SW 1271 (cell line): ENCODE measurements at places on chromosomes 1 and 21.

- no peak for DNase-seq
Observed at GRCh38 chr1:202201266-202201665, 7.7 kb downstream of the LGR6 start.

- no peak for DNase-seq
Observed at GRCh38 chr21:38773099-38774061, 32.3 kb upstream of the ETS2 start.

DNA sequence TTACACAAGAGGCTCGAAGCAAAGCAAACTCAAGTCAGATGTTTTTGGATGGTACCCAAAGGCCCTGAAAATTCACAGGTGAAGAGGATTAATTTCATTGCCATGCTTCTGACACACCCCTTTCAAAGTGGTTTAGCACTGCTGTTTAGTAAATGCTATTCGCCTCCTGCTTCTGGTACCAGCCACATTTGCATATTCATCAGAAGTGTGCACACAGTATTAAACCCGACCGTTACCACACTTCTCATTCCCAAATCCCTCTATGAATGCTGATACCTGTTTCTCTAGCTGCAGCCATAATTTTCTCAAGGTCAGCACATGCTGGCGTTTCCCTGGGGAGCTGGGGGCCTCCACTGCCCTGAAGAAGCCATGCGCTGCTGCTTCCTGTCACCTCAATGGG lies 179.8 kb upstream of the DAB1 start:
- DNase-seq = no peak

DNA sequence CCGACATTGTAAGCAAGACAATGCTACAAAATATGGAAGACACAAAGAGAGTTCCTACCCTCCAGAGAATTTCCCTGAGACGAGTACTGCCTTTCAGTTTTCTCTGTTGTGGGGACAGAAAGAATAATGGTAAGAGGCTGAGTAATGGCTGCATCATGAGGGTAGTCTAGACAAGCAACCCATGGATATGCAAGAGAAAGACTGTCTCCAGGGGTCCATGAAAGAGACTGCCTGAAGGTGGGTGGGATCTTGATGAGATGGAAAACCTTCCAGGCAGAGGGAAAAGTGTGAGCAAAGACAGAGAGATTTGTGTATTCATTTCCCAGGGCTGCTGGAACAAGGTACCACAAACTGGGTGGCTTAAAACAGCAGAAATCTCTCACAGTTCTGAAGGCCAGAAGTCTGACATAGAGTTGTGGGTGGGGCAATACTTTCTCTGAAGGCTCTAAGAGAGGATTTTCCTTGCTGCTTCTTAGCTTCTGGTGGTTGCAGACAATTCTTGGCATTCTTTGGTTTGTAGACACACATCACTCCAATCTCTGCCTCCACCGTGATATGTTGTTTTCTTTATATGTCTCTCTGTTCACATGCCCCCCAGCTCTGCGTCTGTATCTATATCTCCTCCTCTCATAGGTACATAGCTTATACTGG lies 41.4 kb downstream of the ANP32E start:
- no peak for DNase-seq

- DNase-seq = no peak
Observed at GRCh38 chr1:229597877-229598276, 28.0 kb downstream of the TAF5L start.
